ENCODE measurements at places on chromosomes 3 and 15. TPM values are rescaled to one million over a fixed set of nuclear protein-coding genes. Genes with fewer than 3 reads are reported as not detected.

Gene RARB
- 23.2 TPM for total RNA-seq

Gene HCN4
- not detected for total RNA-seq

Gene HRG
- 0.04 TPM for total RNA-seq

Gene CATSPER2
- 0.93 TPM for total RNA-seq

Gene MME
- total RNA-seq, result 16.1 TPM

Gene CNTN4
- 6.8 TPM for total RNA-seq

Gene DHX30
- 41.5 TPM for total RNA-seq

Gene COMMD2
- total RNA-seq, result 40.3 TPM

Gene RPP25
- total RNA-seq, result 1.7 TPM

Gene USP13
- total RNA-seq, result 32.3 TPM

Gene NR1I2
- total RNA-seq, result 0.27 TPM

Gene GABRA5
- 0.31 TPM for total RNA-seq

Gene FOXL2
- total RNA-seq, result not detected

Gene CFAP92
- total RNA-seq, result 0.27 TPM

Gene PLSCR2
- not detected for total RNA-seq

Gene SNUPN
- 24.0 TPM for total RNA-seq

Gene IQCF5
- total RNA-seq, result not detected

Gene IL16
- 3.9 TPM for total RNA-seq

Gene TPRG1
- 2.7 TPM for total RNA-seq

Gene CHRNB4
- total RNA-seq, result 0.09 TPM

Gene ARL6
- total RNA-seq, result 5.7 TPM

Gene CSPG5
- 1.4 TPM for total RNA-seq

Gene UBA5
- total RNA-seq, result 24.5 TPM

Gene GREM1
- 1.3 TPM for total RNA-seq

Gene ZMYND10
- 0.49 TPM for total RNA-seq

Gene CORO2B
- total RNA-seq, result 2.9 TPM

Gene CSK
- 13.5 TPM for total RNA-seq

Gene SERINC4
- total RNA-seq, result 0.18 TPM

Gene VEPH1
- total RNA-seq, result 1.2 TPM

Gene SEMA3F
- 9.1 TPM for total RNA-seq

Gene DNAH12
- total RNA-seq, result 0.58 TPM

Gene RYR3
- 22.0 TPM for total RNA-seq

Gene HTR3E
- not detected for total RNA-seq

Gene CADPS
- 0.58 TPM for total RNA-seq

Gene CCR4
- total RNA-seq, result 0.04 TPM

Gene MKRN2OS
- not detected for total RNA-seq

Gene SOX14
- total RNA-seq, result not detected

Gene TMEM207
- total RNA-seq, result not detected

Gene PLSCR1
- 19.0 TPM for total RNA-seq

Gene EDC3
- total RNA-seq, result 11.0 TPM

Gene NISCH
- 47.2 TPM for total RNA-seq

Gene BMF
- 10.1 TPM for total RNA-seq

Data from muscle of leg (tissue), 16 donors.